ENCODE measurements at places on chromosomes 16 and 17.
A peak's percentile ranks its signal among the peaks of the same experiment; 100 is the strongest.

DNA sequence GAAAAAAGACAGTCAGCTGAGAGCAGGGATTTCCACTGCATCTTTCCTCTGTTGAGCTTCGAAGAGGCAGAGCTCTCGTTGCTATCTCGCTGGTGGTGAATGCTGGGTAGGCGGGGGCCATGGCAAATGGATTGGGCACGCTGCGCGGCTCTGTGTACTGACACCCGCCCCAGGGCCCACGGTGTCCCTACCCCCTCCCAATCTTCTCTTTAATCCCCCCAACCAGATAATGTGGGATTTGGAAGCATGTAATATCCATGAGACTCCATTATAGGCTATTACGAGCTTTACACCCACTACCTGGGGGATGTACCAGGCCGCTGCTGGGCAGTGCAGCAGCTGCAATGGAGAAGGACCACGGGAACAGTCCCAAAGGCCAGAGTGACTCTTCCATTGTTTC, 8.3 kb downstream of the PIPOX start:
- DNase-seq, result no peak

GRCh38 chr16:51095084-51095881, 55.8 kb downstream of the SALL1 start:
- no peak for DNase-seq

DNA sequence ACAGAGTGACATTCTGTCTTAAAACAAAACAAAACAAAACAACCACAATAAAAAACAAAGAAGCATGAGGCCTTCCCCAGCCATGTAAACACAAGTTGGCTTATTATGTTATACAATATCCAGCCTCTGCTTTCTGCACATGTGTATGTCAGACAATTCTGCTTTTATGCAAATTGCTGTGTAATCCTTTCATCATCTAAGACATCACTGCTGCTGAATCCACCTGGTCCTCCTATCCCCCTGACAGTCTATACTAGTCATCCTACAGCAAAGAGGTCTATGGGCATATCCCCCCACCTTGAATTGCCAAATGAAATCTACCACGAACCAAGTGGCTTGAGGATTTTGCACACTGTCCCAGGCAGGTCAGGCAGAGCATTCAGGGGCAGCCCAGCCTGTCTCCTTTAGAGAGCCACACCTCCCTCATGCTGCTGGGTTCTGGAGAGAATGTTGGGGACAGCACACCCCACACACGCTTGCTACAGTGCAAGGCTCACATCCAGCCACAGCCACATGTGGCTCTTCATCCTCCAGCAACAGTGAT, 339.6 kb upstream of the CDH5 start:
- no peak for DNase-seq

GRCh38 chr16:51327001-51327400, 175.9 kb upstream of the SALL1 start:
- DNase-seq, result peak; percentile 23

DNA sequence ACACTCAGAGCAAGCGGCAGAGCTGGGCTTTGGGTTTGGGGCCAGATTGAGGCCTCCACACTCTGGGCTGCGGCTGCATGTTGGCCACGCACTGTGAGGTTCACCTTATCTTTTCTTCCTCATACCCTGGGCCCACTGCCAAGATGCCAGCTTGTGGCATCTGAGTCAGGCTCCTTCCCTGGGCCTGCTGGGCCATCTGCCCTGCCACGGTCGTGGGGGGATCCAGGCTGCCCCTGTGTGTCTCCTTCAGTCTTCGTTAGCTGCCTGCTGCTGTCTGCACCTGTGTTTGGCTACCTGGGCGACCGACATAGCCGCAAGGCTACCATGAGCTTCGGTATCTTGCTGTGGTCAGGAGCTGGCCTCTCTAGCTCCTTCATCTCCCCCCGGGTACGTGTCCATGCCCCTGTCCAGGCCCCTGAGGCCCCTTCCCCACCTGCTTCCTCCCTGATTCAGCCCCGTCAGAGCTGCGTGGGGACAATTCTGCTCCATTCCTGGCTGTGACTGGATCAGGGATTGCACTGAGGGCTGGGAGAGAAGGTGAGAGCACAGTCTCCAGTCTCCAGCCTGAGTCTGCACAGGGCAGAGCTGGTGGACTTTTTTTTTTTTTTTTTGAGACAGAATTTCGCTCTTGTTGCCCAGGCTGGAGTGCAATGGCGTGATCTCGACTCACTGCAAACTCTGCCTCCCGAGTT, 11.2 kb downstream of the SPNS3 start:
- DNase-seq, result no peak

- DNase-seq, result peak; percentile 50
Observed at GRCh38 chr17:40809721-40810421, 10.1 kb upstream of the KRT28 start.

DNA sequence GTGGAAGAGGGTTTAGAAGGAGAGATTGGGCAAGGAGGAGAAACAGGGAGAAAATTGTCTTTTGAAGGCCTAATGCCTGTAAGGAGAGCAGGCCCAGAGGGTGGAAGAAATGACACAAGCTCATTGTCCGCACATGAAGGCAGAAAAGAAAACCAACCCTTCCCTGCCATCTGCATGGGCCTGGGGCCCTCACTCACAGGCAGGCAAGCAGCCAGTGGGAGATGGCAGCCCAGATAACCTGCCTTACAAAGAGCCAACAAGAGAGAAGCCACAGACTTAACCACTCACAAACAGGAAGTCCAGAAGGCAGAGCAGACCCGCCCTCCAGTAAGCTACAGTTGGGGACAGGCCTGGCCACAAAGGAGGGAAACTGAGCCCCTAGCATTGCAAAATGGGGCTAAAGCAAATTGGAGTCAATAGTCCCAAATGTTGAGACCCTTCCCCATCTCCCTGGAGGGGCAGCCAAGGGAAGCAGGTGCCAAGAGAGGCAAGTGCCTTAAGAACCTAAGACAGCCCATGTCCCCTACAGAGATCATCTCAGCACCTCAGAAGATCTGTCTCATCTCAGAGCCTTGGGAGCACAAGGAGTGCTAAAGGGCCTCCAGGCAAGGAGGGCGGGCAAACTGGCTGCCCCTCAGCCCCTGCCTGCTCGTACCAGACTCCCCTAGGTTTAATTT, 7.3 kb upstream of the TSPOAP1 start:
- DNase-seq, result no peak

DNA sequence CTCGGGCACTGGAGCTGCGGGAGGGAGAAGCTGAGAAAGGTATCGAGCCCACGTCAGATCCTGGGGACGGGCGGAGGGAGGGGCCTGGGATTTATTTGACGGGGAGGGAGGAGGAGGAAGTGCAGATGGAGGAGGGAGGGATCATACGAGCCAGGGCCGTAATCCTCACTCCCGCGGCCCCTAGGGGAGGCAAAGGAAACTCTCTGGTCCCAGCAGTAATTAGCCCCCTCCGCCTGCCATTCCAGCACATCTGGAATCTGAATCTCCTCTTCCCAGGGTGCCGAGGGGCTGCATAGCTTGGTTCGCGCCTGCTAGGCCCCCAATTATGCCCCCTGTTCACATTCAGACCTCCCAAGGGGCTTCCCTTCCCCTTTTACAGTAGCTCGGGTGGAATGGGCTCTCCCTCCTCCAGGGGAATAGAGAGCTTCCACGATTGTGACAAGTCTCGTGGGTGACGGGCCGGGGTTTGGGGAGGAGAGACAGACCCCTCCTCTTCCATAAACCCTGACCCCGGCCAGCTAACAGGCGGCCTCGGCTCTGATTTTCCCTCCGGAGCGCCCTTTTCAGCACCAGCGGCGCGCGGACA, at the start of gene SEZ6L2:
Gene SEZ6L2, minus strand, starts transcription at position 35 of the 586 bp plus-strand sequence. CDS start 531 bp downstream, outside the sequence.
- peak; percentile 35 for DNase-seq

DNA sequence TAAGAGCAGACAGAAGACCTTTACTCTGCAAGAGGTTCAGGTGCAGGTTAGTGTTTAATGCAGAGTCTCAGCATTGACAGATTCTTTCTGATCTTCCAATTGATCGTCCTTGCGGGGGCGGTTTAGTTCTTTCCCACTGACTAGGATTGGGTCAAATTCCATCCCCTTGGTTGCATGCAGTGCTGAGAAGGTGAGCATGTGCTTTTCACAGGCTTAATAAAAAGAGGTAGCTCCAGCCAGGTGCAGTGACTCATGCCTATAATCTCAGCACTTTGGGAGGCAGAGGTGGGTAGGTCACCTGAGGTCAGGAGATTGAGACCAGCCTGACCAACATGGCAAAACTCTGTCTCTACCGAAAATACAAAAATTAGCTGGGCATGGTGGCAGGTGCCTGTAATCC, 7.5 kb upstream of the ITGAD start:
- DNase-seq, result no peak

- no peak for DNase-seq
Observed at GRCh38 chr17:31495022-31495885, 103.8 kb downstream of the RAB11FIP4 start.

GRCh38 chr17:41367426-41368075, 2.1 kb downstream of the KRT33B start:
- DNase-seq, result peak; percentile 24

- DNase-seq, result no peak
Observed at GRCh38 chr17:65463242-65463641, 98.2 kb downstream of the AXIN2 start.

GRCh38 chr16:71727551-71728324, 3.2 kb upstream of the PHLPP2 start:
- no peak for DNase-seq

GRCh38 chr17:81841866-81842265, 7.0 kb upstream of the PPP1R27 start:
- DNase-seq, result no peak

DNA sequence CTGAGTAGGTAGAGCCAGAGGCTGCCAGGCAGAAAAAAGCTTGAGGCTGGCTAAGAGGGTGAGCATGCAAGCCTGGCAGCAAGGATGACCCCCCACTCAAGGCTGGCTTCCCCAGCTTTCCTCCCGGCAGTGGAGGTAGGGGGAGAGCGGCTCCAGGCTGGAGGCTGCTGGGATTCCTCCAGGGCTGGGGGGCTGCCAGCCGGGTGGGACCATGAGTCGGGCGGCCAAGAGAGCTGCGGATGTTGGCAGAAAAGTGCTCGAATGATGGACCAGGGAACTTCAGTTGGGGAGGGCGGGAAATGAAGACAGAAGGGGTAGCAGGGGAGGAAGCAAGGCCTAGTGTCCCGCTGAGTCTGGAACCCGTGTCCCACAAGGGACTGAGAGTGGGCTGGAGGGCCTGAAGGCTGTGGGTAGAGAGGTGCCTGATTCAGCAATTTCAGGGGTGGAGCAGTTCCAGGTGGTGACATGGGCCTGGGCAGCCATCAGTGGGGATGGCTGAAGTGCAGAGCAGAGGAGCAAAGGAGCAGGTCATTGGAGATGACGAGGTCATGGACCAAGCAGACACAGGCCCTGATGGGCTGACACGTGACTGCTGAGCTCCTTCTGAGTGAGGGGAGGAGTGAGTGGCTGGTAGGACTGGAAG, 20.3 kb downstream of the HSD11B2 start:
- DNase-seq, result no peak

DNA sequence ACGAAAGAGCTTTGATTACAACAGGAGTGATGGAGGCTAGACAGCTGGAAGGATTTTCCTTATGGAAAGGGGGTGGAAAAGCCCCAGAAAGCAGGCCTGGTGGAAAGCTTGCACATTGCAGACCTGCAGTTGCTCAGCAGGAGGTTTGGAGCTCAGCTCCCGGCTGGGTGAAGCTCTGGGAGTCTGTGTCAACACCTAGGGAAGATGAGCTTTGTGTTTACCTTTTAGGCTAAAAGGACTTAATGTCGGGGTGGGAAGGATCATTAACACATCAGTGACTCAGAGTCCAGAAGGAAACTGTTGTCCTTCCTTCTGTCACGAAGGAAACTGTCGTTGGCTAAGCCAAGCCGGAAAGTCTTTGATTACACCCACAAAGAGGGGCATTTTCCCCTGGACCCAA, 48.2 kb downstream of the RAP1GAP2 start:
- DNase-seq, result no peak

GRCh38 chr16:28491230-28491969, 474 bp downstream of the CLN3 start:
- no peak for DNase-seq

GRCh38 chr16:28543072-28543471, 4.3 kb upstream of the NUPR1 start:
- no peak for DNase-seq

- no peak for DNase-seq
Observed at GRCh38 chr17:27824745-27825144, 24.4 kb upstream of the NOS2 start.

DNA sequence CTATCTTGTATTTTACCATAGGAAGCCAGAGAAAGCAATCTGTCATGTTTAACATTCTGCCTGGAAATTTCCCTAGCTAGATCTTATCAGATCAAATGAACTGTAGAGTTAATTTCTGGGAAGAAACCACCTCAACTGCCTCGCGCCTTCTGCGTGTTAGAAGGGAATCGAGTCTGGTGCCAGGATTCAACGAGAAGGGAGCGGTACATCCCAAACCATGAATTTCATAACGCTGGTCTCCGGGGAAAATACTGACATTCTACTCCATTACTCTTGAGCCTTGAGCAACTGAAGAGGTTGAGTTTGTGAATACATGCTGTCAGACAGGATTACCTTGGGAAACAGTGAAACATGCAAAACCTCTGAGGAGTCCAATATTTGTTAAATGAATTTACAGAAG, 35.2 kb downstream of the MPHOSPH6 start:
- no peak for DNase-seq

GRCh38 chr16:50323335-50324011, 45.3 kb downstream of the BRD7 start:
- DNase-seq, result peak; percentile 14

- DNase-seq, result no peak
Observed at GRCh38 chr16:49857423-49858181, 1.7 kb upstream of the ZNF423 start.

- DNase-seq, result no peak
Observed at GRCh38 chr17:15000661-15001060, 264.5 kb downstream of the PMP22 start.

- no peak for DNase-seq
Observed at GRCh38 chr16:89136931-89137330, 34.6 kb upstream of the CDH15 start.

DNA sequence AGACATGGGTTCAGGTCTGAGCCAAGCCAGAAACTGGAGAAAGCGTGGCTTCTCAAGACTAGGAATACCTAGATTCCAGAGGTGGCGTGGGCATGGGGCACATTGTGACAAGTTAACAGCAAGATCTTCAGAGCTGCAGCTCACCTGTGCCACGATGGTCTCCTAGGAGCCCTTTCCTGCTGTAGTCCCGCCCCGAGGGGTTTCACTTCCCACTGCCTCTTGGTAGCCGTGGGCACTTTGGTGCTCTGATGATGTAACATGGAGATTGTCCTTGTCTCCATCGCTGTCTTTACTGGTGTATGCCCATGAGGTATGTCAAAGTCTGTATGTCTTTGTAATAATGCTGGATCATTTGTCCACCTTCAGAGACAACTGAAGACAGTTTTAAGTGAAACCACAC, 89.7 kb downstream of the WWOX start:
- no peak for DNase-seq

- no peak for DNase-seq
Observed at GRCh38 chr16:75130150-75130771, 13.7 kb upstream of the LDHD start.

GRCh38 chr17:44097110-44097958, 26.1 kb downstream of the HDAC5 start:
- no peak for DNase-seq

GRCh38 chr17:42285346-42286050, 2.8 kb upstream of the STAT5A start:
- DNase-seq, result no peak
